ENCODE measurements at places on chromosomes 2 and 18.

DNA sequence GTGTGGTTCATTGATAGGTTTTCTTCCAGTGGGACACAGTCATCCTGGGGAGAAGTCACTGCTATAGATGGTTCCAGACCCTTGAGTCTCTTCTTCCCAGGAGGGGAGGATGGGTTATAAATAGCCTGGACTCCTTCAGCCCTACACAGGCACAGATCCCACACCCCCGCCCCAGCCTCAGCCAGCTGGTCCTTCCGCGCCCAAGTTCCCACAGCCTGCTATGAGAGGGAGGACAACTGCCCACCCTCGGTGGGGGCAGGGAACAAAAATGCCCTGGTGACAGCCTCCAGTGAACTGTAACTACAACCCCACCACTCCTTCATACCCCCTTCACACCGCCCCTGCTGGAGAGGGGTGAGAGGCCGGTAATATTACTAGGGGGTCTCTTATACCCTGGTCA is 3.2 kb downstream of the ZBTB7C start:
- no peak overlapping the region for H3K27ac ChIP-seq
- H3K36me3 ChIP-seq = no peaks in the 10 kb centered on the region
- no peak for ATAC-seq

DNA sequence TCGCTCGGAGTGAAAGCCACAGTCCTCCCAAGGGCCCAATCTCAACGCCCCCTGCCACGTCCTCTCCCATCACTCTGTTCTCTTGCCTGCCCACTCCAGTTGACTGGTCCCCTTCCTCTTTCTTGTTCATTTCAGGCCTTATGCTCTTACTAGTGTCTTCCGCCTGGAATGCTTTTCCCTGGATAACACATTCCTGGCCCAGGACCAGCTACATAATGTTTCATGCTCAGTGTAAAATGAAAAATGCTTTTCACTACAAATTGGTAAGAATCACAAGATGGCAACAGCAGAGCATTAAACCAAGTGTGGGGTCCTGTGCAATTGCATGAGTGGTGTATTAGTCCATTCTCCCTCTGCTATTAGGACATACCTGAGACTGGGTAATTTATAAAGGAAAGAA is 417.2 kb upstream of the KLHL29 start:
- no peaks in the 10 kb centered on the region for H3K27me3 ChIP-seq
- no peak overlapping the region for H3K27ac ChIP-seq

DNA sequence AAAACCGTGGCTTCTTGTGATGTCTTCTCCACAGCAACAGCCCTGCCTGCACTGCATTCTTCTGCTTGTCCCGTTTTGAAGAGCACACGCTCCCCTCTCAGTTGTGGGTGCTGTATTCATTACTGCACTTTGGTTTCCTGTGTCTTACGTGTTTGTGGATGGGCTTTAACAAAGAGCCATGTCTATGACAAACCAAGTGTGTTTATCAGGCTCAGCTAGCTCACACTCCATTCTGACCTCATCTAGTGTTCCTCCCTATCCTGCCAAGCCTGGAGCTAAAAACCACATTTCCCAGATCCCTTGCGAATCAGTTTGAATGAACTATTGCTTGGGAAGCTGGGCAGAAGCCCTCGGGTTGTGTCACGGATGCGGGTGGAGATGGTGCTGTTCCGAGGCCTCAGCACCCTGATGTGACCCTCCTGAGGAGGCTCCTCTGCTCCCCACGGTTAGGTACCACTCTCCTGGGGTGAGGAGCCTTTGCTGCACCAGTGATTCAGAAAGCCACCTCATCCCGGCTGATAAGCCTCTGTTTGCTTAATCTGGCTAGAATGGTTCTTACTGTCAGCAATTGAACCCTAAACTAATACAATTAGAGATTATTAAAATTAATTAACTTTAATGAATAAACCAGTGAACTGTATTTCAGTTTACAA is 116.5 kb downstream of the GALR1 start:
- no peak for ATAC-seq
- H3K4me3 ChIP-seq = no peak overlapping the region
- H3K27me3 ChIP-seq = peaks cover 10% of the 10 kb centered on the region
- peaks cover 5% of the 10 kb centered on the region for H3K4me1 ChIP-seq
- H3K27ac ChIP-seq = no peak overlapping the region

DNA sequence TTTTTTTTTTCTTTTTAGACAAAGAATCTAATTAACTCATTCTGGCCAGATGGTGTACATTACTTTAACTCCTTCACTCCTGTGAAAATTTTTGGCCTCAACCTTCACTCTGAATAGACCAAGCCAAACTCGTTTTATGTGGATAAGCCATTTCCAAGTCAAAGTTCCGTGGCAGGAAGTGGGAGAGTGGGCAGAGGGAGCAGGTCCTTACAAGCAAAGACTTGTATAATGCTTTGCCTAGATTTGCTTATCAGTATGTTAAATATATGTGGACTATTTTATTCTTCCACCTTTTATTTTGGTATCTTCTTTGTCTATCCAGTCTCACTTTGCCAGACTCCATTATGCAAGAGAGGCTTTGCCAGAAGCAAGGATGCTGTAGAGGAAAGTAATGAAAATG is 178.1 kb upstream of the TNP1 start:
- ATAC-seq = no peak
- peaks cover 37% of the 10 kb centered on the region for H3K4me1 ChIP-seq
- no peaks in the 10 kb centered on the region for H3K27me3 ChIP-seq
- no peak overlapping the region for H3K4me3 ChIP-seq
- no peak overlapping the region for H3K27ac ChIP-seq

GRCh38 chr18:10400534-10401307 is 53.7 kb upstream of the APCDD1 start:
- no peaks in the 10 kb centered on the region for H3K36me3 ChIP-seq
- H3K27me3 ChIP-seq = peaks cover 1% of the 10 kb centered on the region
- no peak overlapping the region for H3K4me3 ChIP-seq
- no peak overlapping the region for H3K27ac ChIP-seq
- H3K4me1 ChIP-seq = peaks cover 31% of the 10 kb centered on the region

DNA sequence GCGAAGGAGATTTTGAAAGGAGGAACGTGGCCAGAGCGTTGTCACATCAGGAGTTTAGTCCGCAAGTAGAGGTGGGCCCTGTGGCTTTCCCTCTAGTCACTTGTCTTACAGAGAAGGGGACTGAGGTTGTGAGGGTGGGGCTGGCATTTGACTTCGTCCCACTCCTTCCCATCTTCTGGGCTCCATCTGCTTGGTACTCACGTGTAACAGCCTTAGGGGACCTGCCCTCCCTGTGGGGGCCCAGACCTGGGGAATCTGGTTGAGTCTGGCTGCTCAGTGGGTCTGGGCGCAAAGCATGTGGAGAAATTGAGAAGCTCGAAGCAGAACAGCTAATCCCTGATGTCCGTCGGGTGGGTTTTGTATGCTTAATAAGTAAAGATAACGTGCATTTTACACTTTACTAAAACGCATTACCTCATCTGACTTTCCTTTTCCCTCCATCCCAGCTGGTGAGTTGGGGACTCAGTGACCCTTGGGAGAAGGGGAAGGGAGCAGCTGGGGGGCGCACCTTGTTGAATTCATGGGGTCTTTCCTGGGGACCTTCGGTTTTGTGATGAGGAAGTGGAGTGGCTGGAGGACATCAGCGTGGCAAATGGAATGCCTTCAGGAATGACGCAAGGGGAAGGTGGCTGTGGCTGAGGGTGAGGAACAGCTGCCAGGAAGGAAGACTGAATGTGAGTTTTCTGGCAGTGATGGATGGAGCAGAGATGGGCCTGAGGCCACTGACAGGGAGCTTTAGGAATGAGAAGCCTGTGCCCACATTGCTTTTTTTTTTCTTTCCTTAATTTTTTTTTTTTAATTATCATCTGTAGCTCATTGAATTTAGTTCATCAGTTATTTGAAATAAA is 44.8 kb downstream of the ASAP2 start:
- H3K36me3 ChIP-seq = no peaks in the 10 kb centered on the region
- H3K27ac ChIP-seq = no peak overlapping the region
- H3K27me3 ChIP-seq = no peaks in the 10 kb centered on the region
- H3K4me3 ChIP-seq = no peak overlapping the region

- no peaks in the 10 kb centered on the region for H3K36me3 ChIP-seq
- H3K4me1 ChIP-seq = no peaks in the 10 kb centered on the region
- ATAC-seq = no peak
- peaks cover 45% of the 10 kb centered on the region for H3K27me3 ChIP-seq
- no peak overlapping the region for H3K27ac ChIP-seq
Measured at GRCh38 chr2:232896111-232896510, 26.0 kb downstream of the SNORC start.

GRCh38 chr2:158266111-158266510 is 164.4 kb downstream of the UPP2 start:
- no peak overlapping the region for H3K27ac ChIP-seq
- no peaks in the 10 kb centered on the region for H3K36me3 ChIP-seq
- H3K4me3 ChIP-seq = no peak overlapping the region
- no peak for ATAC-seq

- H3K4me1 ChIP-seq = no peaks in the 10 kb centered on the region
- no peak for ATAC-seq
- no peak overlapping the region for H3K27ac ChIP-seq
- no peak overlapping the region for H3K4me3 ChIP-seq
- H3K27me3 ChIP-seq = peaks cover 33% of the 10 kb centered on the region
Measured at GRCh38 chr2:15945909-15946705, 5.8 kb downstream of the MYCN start.

DNA sequence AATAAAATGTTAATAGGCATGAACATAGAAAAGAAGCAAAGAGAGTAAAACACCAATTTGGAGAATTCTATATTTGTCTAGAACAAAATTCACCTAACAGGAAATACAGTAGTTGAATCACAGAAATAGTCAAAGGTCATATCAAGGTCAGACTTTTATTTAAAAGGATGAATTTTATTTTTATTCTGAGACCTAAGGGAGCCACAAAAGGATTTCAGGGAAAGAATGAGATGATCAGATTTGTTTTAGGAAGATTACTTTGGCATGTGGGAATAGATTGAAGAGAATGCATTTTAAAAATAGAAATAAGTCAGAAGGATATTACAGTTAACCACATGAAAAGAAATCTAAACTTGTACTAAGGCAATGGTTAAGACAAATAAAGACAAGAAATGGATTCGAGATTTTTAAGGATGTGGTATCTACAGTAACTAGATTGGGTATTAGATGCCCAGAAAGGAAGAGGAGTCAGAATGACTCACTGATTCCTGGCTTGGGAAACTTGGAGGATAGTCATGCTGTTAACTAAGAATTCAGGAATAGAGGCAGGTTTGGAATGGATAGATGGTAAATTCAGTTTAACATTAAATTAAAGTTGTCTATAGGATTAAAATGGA is 56.0 kb downstream of the METTL4 start:
- no peak overlapping the region for H3K4me3 ChIP-seq
- H3K27me3 ChIP-seq = no peaks in the 10 kb centered on the region
- peaks cover 3% of the 10 kb centered on the region for H3K4me1 ChIP-seq
- no peaks in the 10 kb centered on the region for H3K36me3 ChIP-seq

DNA sequence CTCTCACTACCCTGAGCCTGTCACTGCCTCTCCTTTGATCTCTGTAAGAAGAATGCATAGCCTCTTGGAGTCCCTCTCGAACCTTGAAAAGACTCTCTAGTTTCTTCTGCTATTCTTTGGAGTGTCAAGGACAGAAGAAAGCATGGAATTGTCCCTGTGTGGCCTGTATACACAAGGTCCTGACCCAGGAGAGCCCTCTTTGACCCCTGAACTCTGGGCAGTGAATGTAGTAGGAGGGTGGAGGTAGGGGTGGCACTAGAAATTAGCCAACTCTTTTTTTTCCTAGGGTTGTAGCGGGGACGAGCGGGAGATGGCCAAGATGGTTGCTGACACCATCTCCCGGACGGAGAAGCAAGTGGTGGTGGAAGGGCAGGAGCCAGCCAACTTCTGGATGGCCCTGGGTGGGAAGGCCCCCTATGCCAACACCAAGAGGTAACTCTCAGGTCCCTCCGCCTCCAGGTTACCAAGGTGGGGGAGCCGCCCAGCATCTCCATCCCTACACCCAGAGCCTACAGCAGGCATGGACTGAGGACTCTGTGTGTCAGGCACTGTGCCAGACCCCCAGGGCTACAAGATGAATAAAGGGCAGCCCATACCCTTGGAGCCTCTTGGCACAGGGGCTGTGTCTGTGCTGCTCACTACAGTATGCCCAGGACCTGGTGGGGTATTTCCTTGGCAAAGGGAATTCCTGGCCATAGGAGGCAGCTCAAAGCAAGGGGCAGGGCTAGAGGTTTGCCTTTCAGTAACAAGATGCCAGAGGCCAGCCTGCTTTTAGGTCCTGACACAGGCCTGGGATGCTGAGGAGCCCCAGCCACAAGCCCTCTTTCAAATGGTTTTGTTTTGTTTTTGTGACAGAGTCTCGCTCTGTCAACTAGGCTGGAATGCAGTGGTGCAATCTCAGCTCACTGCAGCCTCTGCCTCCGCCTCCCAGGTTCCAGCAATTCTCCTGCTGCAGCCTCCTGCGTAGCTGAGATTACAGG is 16.4 kb downstream of the VIL1 start:
- H3K36me3 ChIP-seq = no peaks in the 10 kb centered on the region
- H3K27me3 ChIP-seq = no peaks in the 10 kb centered on the region
- peaks cover 10% of the 10 kb centered on the region for H3K4me1 ChIP-seq

DNA sequence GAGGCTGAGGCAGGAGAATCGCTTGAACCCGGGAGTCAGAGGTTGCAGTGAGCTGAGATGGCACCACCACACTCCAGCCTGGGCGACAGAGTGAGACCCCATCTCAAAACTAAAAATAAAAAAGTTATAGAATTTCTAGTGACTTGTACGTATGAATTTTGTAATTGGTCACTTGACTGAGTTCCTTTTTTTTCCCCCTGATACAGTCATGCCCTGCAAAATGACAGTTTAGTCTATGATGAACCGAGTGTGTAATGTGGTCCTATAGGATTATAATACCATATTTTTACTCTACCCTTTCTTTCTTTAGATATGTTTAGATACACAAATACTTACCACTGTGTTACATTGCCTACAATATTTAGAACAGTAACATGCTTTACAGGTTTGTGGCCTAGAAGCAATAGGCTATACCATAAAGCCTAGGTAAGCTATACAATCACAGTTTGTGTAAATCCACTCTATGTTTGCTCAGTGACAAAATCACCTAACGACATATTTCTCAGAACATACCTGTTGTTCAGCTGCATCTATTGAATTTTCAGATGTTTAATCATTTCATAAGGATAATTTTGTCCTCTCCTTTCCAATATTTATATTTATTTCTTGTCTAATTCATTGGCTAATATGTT is 25.4 kb downstream of the SOCS6 start:
- no peak overlapping the region for H3K27ac ChIP-seq
- no peaks in the 10 kb centered on the region for H3K27me3 ChIP-seq
- no peak overlapping the region for H3K4me3 ChIP-seq
- H3K36me3 ChIP-seq = no peaks in the 10 kb centered on the region
- no peaks in the 10 kb centered on the region for H3K4me1 ChIP-seq
- no peak for ATAC-seq

DNA sequence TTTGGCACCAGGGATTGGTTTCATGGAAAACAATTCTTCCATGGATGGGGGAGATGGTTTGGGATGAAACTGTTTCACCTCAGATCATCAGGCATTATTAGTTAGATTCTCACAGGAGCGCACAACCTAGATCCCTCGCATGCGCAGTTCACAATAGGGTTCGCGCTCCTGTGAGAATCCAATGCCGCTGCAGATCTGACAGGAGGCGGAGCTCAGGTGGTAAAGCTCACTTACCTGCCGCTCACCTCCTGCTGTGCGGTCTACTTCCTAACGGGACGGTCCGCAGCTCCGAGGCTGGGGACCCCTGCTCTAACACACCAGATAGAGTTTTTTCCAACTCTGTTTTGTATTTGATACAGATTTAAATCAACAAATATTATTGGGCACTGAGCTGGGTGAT is 286.5 kb downstream of the MTX2 start:
- H3K27ac ChIP-seq = no peak overlapping the region
- H3K36me3 ChIP-seq = no peaks in the 10 kb centered on the region
- no peak for ATAC-seq
- peaks cover 26% of the 10 kb centered on the region for H3K4me1 ChIP-seq

- peak overlapping the region; percentile 80 for H3K27ac ChIP-seq
- no peaks in the 10 kb centered on the region for H3K27me3 ChIP-seq
- H3K4me3 ChIP-seq = no peak overlapping the region
- H3K36me3 ChIP-seq = peaks cover 24% of the 10 kb centered on the region
- H3K4me1 ChIP-seq = peaks cover 91% of the 10 kb centered on the region
Measured at GRCh38 chr2:230794497-230794896, 70.2 kb upstream of the ITM2C start.

Data from gastroesophageal sphincter (tissue), 4 donors.